A549 treated with RU486 at 1 μM for 4 hours (cell line): ENCODE measurements at places on chromosomes 7 and 10. TPM values are rescaled to one million over a fixed set of nuclear protein-coding genes. Genes with fewer than 3 reads are reported as not detected.

The TMEM196 gene
- total RNA-seq: not detected in 5 replicates

The SAMD9L gene
- 0.58 to 1.2 TPM (median 0.72 TPM) in 5 replicates for total RNA-seq

The STEAP1 gene
- total RNA-seq: 9.8 to 17.7 TPM (median 13.9 TPM) in 5 replicates

The NFKB2 gene
- total RNA-seq: 59.6 to 105 TPM (median 82.4 TPM) in 5 replicates

The CH25H gene
- 0.09 to 0.13 TPM in 2 of 5 replicates, not detected in the others for total RNA-seq

The CISD1 gene
- 38.1 to 56.7 TPM (median 53.0 TPM) in 5 replicates for total RNA-seq

The CRYGN gene
- total RNA-seq: not detected in 5 replicates

The MUC12 gene
- total RNA-seq: 11.2 to 21.5 TPM (median 18.6 TPM) in 5 replicates

The CYP2C18 gene
- total RNA-seq: 0.07 to 0.17 TPM (median 0.16 TPM) in 3 of 5 replicates, not detected in the others

The VENTX gene
- not detected in 5 replicates for total RNA-seq

The ZNF239 gene
- total RNA-seq: 2.1 to 2.3 TPM (median 2.2 TPM) in 5 replicates

The ESYT2 gene
- 51.6 to 66.5 TPM (median 64.5 TPM) in 5 replicates for total RNA-seq

The ANKRD1 gene
- 5.3 to 8.7 TPM (median 7.9 TPM) in 5 replicates for total RNA-seq

The CLCN1 gene
- 0.06 to 0.11 TPM in 2 of 5 replicates, not detected in the others for total RNA-seq

The KCNIP2 gene
- 0.54 to 1.2 TPM (median 0.73 TPM) in 5 replicates for total RNA-seq

The ASZ1 gene
- total RNA-seq: not detected in 5 replicates

The FAM25A gene
- total RNA-seq: not detected in 5 replicates

The CFAP70 gene
- 0.11 to 0.16 TPM (median 0.14 TPM) in 5 replicates for total RNA-seq

The GPR26 gene
- not detected in 5 replicates for total RNA-seq

The GFRA1 gene
- total RNA-seq: 8.6 to 11.3 TPM (median 9.3 TPM) in 5 replicates

The C7orf25 gene
- total RNA-seq: 1.5 to 4.8 TPM (median 3.1 TPM) in 5 replicates

The AGBL3 gene
- total RNA-seq: 0.66 to 1.5 TPM (median 1.1 TPM) in 5 replicates

The BMPR1A gene
- 15.1 to 26.7 TPM (median 23.2 TPM) in 5 replicates for total RNA-seq

The TUBB8 gene
- total RNA-seq: 0.18 TPM in 1 of 5 replicates, not detected in the others

The ITIH2 gene
- 0.08 to 0.36 TPM (median 0.27 TPM) in 5 replicates for total RNA-seq

The BAIAP2L1 gene
- 55.5 to 57.5 TPM (median 56.3 TPM) in 5 replicates for total RNA-seq

The IFT22 gene
- total RNA-seq: 51.8 to 55.9 TPM (median 54.9 TPM) in 5 replicates

The ACTA2 gene
- 17.8 to 22.4 TPM (median 18.3 TPM) in 5 replicates for total RNA-seq

The OR2A1 gene
- total RNA-seq: not detected in 5 replicates

The MSMB gene
- total RNA-seq: not detected in 5 replicates

The TMEM72 gene
- not detected in 5 replicates for total RNA-seq

The TMEM176A gene
- not detected in 5 replicates for total RNA-seq

The HSPA12A gene
- 9.3 to 13.0 TPM (median 12.2 TPM) in 5 replicates for total RNA-seq

The CNNM2 gene
- 4.7 to 6.7 TPM (median 5.8 TPM) in 5 replicates for total RNA-seq

The HOXA3 gene
- 6.0 to 11.2 TPM (median 9.0 TPM) in 5 replicates for total RNA-seq

The PANK1 gene
- total RNA-seq: 6.0 to 7.4 TPM (median 6.4 TPM) in 5 replicates

The TUBGCP2 gene
- 32.0 to 44.5 TPM (median 43.6 TPM) in 5 replicates for total RNA-seq

The ERVW-1 gene
- not detected in 5 replicates for total RNA-seq

The CLRN3 gene
- total RNA-seq: 0.23 TPM in 1 of 5 replicates, not detected in the others

The ARMS2 gene
- total RNA-seq: not detected in 5 replicates

The CARD11 gene
- 1.1 to 1.8 TPM (median 1.3 TPM) in 5 replicates for total RNA-seq

The ACSL5 gene
- total RNA-seq: 0.14 to 0.32 TPM (median 0.24 TPM) in 4 of 5 replicates, not detected in the other

The PGAM2 gene
- not detected in 5 replicates for total RNA-seq

The MYPN gene
- 2.3 to 3.3 TPM (median 2.5 TPM) in 5 replicates for total RNA-seq

The BUD31 gene
- 142 to 167 TPM (median 148 TPM) in 5 replicates for total RNA-seq

The FLNC gene
- 3.6 to 7.6 TPM (median 5.3 TPM) in 5 replicates for total RNA-seq

The HMX2 gene
- total RNA-seq: 0.10 to 0.22 TPM (median 0.15 TPM) in 3 of 5 replicates, not detected in the others

The PLAU gene
- total RNA-seq: 119 to 135 TPM (median 123 TPM) in 5 replicates

The MDFIC gene
- total RNA-seq: 18.9 to 30.8 TPM (median 25.6 TPM) in 5 replicates
